ENCODE measurements at places on chromosomes 1 and 21. TPM values are rescaled to one million over a fixed set of nuclear protein-coding genes. Genes with fewer than 3 reads are reported as not detected.

The UROD gene
- total RNA-seq, result 134 TPM

The TMEM234 gene
- 7.3 TPM for total RNA-seq

The WNT2B gene
- total RNA-seq, result 0.12 TPM

The RHBDL2 gene
- not detected for total RNA-seq

The SYT6 gene
- total RNA-seq, result not detected

The KCNJ15 gene
- 0.14 TPM for total RNA-seq

The SYT11 gene
- total RNA-seq, result 14.8 TPM

The OR11L1 gene
- total RNA-seq, result not detected

GRCh38 chr1:158362482-158362881, 8.8 kb downstream of the CD1E start:
- DNase-seq, result no peak

- DNase-seq, result no peak
Measured at GRCh38 chr1:207054491-207054890, 1.4 kb downstream of the PFKFB2 start.

DNA sequence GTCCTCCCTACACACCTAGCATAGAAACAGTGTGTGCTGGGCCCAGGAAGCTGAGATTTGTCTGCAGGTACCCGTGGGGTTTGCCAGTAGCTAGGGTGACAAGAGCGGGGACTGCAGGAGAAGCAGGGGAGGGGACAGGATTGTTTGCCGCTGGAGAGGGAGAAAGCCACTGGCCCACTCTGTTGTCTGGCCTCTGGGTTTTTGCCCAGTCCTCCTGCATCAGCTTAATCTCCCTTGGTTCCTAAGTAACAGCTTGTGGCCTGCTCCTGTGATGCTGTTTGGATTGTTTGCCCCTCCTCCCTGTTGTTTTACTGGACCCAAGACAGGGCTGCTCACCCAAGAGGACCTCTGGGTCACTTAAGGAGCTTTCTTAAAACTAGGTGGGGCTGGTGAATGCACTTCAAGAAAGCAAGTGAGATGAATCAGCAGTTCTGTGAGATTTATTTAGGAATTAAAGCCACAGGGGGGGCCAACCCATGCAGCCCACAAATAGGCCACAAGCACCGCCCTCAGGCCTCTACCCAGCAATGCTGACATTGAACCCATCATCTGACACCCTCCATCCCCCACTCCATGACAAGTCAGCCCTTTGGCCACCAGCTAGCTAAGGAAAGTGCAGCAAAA, 142.8 kb downstream of the ZZZ3 start:
- DNase-seq, result no peak

GRCh38 chr1:25698252-25698651, 81.7 kb downstream of the MAN1C1 start:
- peak; percentile 72 for DNase-seq

DNA sequence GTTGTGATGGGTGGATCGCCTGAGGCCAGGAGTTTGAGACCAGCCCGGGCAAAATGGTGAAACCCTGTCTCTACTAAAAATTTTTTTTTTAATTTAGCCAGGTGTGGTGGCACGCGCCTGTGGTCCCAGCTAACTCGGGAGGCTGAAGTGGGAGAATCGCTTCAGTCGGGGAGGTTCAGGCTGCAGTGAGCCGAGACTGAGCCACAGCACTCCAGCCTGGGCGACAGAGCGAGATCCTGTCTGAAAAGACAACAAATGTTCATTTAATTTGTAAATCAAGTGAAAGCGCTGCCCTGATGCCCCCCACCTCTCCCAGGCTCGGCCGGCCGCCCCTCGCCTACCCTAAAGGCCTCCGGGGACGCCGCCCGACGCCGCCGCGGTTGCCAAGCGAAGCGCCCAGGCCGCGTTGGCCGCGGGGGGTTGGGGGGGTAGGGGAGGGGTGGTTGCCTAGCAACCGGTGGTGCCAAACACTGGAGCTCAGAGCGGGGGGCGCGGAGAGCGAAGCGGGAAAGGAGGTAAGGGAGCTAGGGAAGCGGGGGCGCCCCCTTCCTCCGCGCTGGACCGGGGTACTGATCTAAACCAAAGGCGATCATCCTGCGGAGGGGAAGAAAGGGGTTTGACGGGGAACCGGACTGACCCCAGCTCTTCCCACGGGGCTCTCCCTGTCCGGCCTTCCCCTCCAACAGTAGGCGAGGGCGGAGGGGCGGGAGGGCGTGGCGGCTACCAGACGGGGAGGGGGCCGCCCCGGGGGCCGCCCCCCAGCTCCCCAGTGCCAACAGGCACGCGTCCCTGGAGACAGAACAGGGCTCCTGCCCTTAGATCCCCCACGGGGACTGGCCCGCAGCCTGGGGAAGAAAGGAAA, at the start of gene TEKT2:
Gene TEKT2 (plus strand): TSS at position 460 of the 862 bp plus-strand sequence. CDS start 828 bp downstream, outside the sequence.
- no peak for DNase-seq

- DNase-seq, result no peak
Measured at GRCh38 chr1:56551691-56552090, 27.7 kb downstream of the PLPP3 start.

- peak; percentile 15 for DNase-seq
Measured at GRCh38 chr1:15758953-15759661, 512 bp downstream of the FBLIM1 start.

GRCh38 chr1:229629261-229629660, 3.2 kb downstream of the URB2 start:
- DNase-seq, result no peak

DNA sequence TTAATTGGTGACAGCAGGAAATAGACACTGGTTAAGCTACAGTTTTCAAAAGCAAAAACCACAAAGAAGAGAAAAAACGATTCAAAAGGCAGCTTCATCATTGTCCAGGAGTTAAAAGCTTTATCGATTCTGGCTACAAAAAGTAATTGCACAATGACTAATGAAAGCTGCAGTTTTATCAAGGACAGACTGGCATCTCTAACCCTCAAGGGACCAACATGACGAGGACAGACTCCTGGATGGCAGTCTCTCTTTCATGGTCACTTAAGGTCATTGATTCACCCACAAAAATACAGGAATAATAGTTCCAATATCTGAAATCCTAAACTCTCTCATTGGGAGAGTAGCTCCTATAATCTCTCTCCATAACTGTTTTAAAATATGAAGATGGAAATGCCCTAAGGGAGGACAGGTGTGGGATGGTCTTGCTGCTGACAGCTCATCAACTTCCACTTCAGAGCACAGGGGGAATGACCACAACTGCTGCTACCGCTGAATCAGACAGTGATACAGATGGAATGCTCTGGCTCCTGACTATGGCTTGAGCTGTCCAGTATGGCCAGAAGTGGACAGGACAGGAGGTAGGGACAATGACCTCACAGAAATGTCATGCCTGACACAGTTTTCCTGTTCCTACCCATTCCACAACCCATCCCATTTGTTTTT, 17.4 kb upstream of the CPLANE2 start:
- DNase-seq, result no peak

GRCh38 chr1:200355801-200356200, 54.0 kb downstream of the ZNF281 start:
- DNase-seq, result no peak

- DNase-seq, result peak; percentile 42
Measured at GRCh38 chr1:94962409-94963265, 35.7 kb upstream of the CNN3 start.

- DNase-seq, result no peak
Measured at GRCh38 chr1:184035719-184036516, 1.6 kb downstream of the COLGALT2 start.

DNA sequence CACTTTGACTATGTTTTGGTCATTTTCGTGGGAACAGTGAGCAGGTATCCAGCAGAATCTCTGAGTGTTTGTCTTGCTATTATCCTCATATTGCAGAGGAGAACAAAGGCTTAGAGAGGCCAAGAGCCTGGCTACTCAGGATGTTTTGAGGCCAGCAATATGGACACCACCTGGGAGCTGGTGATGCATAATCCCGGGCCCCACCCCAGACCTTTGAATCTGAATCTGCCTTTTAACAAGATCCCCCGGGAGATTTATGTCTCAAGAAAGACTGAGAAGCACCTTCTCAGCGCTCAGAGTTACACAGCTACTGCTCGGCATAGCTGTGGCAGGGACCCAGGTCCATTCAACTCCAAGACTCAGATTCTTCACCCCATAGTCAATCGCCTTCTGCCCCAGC, 72.8 kb downstream of the PTPRU start:
- DNase-seq, result no peak

DNA sequence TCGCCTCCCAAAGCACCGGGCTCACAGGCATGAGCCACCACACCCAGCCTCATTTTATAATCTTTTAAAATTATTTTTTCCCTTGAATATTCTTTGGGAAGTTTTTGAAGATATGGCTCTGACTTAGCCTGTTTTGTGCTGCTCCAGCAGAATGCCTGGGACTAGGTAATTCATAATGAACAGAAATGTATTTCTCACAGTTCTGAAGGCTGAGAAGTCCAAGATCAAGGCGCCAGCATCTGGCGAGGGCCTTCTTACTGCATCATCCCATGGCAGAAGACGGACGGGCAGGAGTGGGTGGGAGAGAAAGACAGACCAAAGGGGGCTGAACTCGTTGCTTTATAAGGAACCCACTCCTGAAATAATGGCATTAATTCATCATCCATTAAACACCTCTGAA, 99.0 kb upstream of the SLC25A33 start:
- no peak for DNase-seq

- DNase-seq, result no peak
Measured at GRCh38 chr21:26847921-26848320, 2.7 kb upstream of the ADAMTS1 start.

- no peak for DNase-seq
Measured at GRCh38 chr21:37982496-37983318, 66.5 kb upstream of the KCNJ6 start.

DNA sequence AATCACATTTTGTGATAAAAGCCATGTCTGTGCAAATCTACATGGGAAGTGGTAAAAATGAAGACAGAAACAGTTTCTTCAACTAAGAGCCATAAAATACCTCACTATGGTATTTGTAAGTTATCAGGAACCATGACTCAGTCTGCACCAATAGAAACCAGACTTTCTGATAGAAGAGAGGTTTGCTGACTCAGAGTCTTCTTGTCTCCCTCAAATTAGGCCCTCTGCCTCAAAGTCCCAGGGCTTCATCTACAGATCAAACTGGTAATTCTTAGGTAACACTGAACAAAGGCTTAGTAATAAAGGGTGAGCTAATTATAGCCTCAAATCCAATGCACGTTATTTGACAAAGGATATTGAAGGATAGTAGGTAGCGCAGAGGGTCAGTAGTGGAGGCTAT, 30.9 kb upstream of the SSX2IP start:
- peak; percentile 12 for DNase-seq

DNA sequence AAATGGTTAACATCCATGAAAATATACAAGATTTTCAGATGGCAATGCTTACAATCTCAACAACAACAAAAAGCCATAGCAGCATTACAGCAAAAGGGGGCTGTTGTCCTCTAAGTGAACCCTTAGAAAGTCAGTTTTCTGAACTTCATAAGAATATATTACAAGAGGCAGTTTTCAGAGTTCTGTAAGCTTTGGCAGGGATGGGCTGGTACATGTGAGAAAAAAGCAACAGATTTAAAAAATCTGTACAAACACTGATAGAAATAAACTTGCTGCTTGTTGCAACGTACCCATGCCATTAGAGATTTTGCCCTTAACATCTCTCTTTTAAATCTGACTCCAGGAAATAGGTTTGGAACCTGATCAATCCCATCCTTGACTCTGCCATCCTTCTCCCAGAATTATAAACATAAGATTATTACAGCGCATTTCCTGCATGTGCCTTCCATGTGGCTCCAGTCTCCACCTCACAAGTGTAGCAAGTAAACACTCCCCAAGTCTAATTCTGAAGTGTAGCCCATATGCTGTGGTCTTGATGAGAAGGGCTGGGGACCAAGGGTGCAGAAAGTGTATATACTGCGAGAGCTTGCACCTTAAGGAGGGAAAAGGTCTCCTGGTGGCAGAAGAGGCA, 101.4 kb upstream of the TSPAN2 start:
- no peak for DNase-seq

DNA sequence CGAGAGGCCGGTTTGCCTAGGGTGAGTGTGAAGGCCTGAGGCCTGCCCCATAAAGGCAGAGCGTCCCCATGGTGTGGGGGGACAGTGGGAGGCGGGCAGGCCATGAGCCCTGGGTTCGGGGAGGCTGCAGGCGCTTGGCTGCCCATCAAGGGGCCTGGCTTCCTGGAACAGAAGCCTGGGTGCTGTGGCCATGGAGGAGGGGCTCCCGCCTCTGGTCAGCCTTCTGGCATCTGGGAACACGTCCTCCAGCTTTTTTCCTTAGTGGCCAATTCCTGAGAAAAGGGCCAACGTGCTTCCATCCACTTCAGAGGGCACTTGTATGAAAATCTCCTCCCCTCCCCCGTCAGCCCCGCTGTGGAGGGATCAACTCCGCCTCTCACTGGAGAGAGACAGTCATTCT, 58.7 kb downstream of the PRDM16 start:
- DNase-seq, result no peak

- DNase-seq, result no peak
Measured at GRCh38 chr1:78250201-78250600, 204.4 kb downstream of the GIPC2 start.

- no peak for DNase-seq
Measured at GRCh38 chr1:32195972-32196823, 4.2 kb upstream of the CCDC28B start.

DNA sequence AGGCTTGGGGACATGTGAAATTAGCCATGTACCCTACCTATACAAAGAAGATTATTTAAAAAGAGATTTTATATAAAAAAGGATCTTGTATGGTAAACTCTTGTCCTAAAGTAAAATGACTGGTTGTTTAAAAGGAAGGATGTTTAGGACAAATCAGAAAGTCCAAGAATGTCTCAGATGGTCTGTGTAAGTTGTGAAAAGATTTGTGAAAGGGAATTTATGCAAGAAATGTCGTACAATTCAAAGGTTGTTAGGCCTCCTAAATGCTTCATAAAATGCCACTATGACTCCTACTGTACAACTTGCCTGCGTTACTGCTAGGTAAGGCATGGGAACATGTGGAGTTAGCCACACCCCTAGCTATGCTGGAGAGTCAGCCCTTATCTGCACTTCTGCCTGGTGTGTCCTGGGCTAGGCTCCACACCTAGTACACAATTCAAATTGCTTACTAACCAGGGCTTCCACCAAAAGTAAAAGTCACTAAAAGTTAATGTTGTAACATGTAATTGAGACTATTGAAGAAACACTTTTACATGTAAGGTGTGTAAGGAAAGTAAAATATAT, 19.7 kb downstream of the PRDX6 start:
- DNase-seq, result no peak

- DNase-seq, result no peak
Measured at GRCh38 chr1:8419172-8419571, 101.3 kb downstream of the SLC45A1 start.

GRCh38 chr1:56375326-56375804, 204.0 kb downstream of the PLPP3 start:
- DNase-seq, result no peak

DNA sequence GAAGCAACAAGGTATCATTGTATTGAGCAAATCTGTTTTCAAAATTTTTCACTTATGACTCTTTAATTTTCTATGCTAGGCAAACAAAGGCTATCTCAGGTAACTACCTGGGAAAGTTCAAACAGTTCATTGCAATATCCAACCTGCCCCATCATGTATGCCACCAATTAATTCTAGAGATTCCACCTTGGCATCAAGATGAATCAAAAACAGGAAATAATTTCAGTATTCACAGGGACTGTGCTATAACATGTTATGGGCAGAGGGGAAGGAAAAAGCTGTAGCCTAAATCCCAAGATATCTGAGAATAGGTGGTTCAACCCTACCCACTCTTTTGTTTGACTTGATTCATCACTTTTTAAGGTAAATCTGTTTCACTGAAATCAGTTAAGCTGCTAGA, 67.5 kb upstream of the SH3GLB1 start:
- DNase-seq, result no peak

- no peak for DNase-seq
Measured at GRCh38 chr1:161195171-161195570, 3.7 kb downstream of the ADAMTS4 start.

- DNase-seq, result no peak
Measured at GRCh38 chr1:51100264-51100880, 1.7 kb upstream of the C1orf185 start.

All from activated CD4-positive, alpha-beta T cell treated with anti-CD3 and anti-CD28 coated beads for 36 hours (primary cell).